Esophagus mucosa (tissue), 1 donor: ENCODE measurements at places on chromosomes 5 and 9.
A peak's percentile ranks its signal among the peaks of the same experiment; 100 is the strongest.

DNA sequence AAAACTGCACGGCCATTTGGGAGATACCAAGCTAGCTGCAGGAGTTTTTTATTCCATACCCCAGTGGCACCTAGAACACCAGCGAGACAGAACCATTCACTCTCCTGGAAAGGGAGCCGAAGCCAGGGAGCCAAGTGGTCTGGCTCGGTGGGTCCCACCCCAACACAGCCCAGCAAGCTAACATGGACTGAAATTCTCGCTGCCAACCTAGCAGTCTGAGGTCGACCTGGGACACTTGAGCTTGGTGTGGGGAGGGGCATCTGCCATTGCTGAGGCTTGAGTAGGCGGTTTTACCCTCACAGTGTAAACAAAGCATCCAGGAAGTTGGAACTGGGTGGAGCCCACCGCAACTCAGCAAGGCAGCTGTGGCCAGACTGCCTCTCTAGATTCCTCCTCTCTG lies 108.9 kb upstream of the CHD1 start:
- ATAC-seq = no peak

DNA sequence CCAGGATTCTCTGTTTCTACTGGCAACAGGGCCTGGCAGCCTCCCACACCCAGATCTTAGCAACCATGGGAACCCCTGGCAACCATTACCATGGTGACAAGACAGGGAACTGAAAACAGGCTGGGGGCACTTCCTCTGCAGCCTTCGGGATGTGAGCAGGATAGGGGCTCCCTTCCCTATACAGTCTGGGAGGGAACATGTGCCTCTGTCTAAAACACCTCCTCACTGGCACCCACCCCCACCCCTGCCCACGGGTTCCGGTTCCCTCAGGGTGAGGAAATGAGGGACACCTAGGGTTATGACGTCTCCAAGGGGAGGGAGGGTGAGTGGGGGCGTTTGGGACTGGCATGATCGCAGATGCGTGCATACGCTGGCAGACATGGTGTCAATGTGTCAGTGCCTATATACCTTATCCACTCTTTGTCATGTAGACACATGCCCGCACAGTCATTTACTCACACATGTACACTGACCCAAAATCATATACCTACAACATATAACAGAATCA lies 3.0 kb upstream of the DNAJB5 start:
- ATAC-seq = no peak

GRCh38 chr5:20369518-20369885 lies 381.5 kb upstream of the CDH18 start:
- ATAC-seq = no peak

DNA sequence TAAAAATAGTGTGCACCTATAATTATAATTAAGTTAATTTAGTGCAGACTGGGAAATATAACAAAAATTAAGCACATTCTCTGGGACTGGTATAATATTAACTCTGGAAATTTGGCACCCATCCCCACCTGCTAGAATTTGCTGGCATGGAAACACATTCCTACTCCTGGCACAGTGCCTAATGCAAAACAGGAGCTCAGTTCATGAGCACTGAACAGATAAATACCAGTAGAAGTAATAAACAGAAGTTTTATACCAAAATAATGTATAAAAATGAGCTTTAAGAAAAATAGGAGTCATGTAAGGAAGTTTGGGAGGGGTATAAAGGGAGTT lies 23.7 kb upstream of the NPR3 start:
- ATAC-seq = no peak

DNA sequence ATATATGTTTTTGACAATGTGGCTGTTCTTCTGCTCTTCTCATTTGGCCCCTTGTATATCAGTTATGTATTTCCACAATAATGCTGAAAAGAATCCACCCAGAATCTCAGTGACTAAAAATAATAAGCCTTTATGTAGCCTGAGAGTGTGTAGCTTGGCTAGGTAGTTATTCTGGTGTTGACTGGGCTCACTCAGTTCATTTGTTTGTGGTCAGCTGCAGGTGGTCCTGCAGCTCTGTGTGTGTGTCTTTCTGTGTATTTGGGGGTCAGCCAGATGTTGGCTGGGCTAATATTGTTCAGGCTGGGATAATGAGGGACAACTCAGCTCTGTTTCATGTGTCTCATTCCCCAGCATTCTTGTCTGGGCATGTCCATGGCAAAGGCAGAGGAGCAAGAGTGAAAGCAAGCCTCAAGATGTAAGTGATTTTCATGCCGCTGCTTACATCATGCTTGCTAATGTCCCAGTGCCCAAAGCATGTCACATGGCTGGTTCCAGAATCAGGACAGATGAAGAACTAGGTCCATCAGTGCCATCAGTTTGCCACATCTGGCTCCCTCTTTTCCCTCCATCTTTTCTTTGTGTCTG lies 162.8 kb downstream of the KCTD16 start:
- ATAC-seq = no peak

DNA sequence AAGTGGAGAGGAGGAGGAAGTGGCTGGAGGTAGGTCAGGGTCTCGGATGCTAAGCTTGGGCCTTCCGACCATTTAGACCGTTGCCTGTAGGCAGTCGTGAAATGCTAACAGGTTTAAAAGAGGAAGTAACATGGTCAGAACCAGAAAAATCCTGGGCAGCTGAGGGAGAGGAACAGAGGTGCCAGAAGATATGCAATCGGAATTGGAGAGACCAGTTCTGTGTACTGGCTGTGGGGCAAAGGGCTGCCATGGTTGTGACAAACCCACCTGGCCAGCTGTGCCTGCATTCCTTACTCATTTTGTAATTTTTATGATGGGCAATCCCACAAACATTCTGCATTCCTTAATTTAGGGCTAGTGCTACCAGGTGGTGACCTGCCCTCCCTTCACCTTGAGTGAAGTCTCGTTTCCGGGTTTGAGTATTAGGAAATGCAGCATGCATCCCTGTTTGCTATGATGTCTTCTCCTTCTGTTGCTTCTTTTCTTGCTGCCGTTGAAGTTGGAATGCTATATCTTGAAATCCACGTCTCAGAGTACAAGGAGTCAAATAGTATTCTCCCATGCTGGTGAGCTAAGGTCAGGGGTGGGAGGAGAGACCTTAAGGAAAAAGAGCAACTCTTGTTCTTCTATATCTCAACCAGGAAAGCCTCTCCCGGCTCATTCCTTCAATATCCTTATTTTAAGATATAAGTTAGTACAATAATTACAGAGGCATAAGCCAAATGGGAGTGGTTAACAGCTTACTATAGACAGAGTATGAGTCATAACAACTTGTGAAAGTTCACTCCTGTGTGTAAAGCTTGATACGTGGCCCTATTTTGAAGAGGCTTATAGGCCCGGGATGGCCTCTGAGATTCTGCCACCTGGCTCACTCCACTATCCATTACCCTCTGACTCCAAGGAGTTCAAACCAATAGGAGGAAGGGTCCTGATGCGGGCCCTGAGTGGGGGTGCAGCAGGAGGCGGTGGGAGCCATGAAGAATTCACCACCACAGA lies 37.0 kb downstream of the B4GALT1 start:
- ATAC-seq = peak; percentile 87

DNA sequence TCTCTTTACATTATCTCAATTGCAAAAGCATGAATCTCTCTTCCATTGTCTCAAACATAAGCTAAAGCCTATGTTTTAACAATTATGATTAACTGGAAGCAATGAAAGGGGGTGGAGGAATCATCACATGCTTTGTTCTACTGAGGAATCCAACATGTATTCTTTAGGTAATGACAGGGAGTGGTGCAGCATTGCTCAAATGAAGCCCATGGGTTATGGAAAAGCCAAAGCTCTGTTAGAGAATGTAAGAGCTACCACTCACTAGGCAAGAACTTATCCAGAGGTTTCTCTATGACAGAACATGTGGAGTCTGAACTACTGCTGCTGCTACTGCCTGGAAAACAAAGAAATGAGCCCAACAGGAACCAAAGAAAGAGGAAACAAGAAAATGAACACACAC lies 28.7 kb downstream of the KIF3A start:
- no peak for ATAC-seq
